Stimulated activated CD4-positive, alpha-beta T cell treated with anti-CD3 and anti-CD28 coated beads, Interleukin-12 subunit alpha, Interleukin-12 subunit beta, amount 100 ng/mL, for 24 hours (primary cell): ENCODE measurements at places on chromosomes 6 and 20.

DNA sequence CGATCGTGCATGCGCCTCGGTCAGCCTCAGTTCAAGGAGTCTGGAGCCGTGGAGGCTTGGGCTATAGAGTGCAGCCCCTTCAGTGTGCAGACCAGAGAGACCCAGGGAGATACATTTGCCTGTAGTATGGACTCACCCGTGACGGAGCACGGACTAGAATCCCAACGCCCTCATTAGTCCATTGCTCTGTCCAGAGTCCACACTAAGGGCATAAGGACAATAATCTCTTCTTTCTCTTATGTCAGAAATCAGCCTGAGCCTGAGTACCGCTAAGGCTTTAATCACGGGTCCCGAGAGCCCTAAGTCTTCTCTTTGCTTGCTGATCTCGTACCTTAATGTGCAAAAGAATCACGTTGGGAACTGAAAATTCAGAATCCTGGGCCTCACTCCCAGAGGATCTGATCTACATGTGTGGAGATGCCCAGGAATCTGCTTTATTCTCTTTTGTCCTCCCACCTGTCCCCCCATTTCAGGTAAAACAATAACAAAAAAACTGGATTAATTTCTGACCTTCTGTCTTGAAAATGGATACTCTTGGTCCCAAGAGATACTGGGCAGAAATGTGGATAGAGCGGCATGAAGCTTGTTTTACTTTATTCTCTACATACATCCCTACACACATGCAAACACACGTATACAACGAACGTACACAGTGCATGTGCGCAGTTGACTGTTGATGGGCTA is 671 bp downstream of the BPHL start:
- DNase-seq, result no peak

- DNase-seq, result no peak
Observed at GRCh38 chr6:159149641-159150040, 19.6 kb upstream of the FNDC1 start.

GRCh38 chr6:47917811-47918210 is 136.0 kb downstream of the OPN5 start:
- no peak for DNase-seq

DNA sequence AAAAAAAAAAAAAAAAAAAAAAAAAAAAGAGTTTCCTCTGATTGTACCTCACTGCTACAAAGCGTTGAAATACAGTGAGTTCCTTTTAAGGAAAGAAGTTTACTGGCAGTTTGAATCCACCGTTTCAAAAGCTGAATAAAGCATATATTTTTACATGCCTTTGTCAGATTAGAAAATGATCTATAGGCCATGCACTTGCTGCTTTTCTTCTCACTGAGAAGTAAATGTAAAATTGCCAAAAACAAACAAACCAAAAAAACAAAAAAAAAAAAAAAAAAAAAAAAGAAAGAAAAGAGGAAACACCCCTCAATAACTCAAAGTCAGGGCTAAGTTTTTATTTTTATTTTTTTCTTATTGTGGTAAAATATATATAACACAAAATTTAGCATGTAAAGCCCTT is 81.9 kb downstream of the LYRM4 start:
- DNase-seq, result no peak

DNA sequence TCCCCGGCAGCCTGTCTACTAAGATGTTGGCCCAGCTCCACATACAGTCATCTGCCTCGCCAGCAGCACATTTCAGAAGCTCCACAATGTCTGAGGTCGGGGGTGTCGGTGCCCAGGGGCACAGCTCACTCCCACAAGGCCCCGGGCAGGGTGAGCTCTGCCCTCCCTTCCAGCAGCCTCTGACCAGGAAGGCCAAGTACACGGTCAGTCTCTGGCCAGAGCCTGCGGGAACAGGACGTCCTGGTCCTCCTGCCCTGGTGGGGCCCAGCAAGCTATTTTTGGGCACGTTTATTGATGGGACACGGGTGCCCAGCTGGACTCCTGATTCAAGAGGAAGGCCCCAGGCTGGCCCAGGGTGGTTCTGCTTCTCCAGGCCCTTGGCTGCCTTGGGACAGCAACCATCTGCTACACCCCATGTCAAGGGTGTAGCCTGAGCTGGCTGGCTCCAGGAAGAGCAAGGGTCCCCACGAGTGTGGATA is 114.9 kb upstream of the PTPN1 start:
- no peak for DNase-seq
